Spinal cord (tissue), 10 donors: ENCODE measurements at places on chromosomes 4 and X. TPM values are rescaled to one million over a fixed set of nuclear protein-coding genes. Genes with fewer than 3 reads are reported as not detected.

DNA sequence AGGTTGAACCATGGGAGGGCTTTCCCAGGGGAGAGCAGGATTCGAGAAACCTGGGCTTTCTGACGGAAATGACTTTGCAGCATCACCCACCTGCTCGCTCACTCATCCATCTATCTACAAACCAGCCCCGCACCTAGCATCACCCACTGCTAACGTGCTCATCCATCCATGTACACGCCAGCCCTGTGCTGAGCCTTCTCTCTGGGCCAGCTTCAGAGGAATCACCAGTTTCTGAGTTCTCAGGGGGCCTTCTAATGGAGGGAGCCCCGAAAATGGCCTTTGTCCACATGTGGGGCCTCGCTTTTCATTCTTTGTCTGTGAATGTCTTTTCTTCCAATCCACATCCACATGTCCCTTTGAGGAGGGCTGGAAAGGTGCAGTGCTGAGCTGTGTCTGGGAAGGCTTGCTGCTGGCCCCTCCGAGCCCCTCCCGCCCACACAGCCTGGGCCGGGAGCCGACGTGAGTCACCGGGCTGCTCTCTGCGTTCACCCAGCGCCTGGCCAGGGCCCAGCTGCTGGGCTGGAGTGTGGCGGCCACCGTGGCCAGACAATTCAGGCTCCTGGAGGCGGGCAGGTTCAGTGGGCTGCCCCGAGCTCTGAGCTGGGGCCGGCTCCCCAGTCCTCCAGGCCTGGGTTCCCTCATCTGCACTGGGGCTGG is 14.7 kb downstream of the SORCS2 start:
- peak; percentile 48 for DNase-seq

DNA sequence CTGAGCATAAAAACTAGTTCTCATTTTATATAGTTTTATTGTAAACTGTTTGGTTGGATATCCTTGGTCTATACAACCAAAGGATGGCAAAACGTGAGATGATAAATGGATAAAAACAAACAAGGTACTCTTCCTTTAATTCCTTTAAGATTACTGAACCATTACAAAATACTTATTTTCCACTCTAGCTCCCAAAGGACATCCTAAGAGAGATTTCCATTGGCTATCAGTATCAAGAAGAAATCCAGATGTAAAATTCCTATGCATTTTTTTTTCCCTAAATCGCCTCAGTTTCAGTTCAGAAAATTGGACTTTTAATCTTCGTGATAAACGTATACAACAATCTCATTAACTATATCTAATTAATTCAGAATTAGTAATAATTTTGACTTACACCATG is 2.3 kb downstream of the FBXL5 start:
- no peak for DNase-seq

- DNase-seq = no peak
Observed at GRCh38 chr4:147134536-147135210, 189.0 kb upstream of the TTC29 start.

ADGRA3 gene
- polyA plus RNA-seq = 33.9 TPM

SMR3B gene
- not detected for polyA plus RNA-seq
